ENCODE measurements at places on chromosomes 7 and 10.

- DNase-seq: no peak
Measured at GRCh38 chr7:87541648-87542047, 59.0 kb downstream of the ABCB1 start.

DNA sequence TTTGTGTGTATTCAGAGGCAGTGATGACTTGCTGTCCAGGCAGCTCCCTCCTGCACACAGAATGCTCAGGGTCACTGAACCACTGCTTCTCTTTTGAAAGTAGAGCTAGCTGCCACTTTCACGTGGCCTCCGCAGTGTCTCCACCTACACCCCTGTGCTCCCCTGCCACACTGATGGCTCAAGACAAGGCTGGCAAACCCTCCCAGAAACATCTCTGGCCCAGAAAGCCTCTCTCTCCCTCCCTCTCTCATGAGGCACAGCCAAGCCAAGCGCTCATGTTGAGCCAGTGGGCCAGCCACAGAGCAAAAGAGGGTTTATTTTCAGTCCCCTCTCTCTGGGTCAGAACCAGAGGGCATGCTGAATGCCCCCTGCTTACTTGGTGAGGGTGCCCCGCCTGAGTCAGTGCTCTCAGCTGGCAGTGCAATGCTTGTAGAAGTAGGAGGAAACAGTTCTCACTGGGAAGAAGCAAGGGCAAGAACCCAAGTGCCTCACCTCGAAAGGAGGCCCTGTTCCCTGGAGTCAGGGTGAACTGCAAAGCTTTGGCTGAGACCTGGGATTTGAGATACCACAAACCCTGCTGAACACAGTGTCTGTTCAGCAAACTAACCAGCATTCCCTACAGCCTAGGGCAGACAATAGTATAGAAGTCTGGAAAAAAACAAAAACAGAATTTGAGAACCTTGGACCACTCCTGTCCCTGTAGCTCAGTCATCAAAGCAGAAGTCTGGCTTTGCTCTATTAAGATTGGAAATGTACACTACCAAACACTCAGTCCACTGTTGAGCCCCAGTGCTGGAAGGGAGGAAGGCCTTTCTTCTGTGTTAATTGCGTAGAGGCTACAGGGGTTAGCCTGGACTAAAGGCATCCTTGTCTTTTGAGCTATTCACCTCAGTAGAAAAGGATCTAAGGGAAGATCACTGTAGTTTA, 15.8 kb downstream of the SCD start:
- no peak for DNase-seq

- no peak for DNase-seq
Measured at GRCh38 chr10:42866115-42866995, 83.8 kb downstream of the BMS1 start.

DNA sequence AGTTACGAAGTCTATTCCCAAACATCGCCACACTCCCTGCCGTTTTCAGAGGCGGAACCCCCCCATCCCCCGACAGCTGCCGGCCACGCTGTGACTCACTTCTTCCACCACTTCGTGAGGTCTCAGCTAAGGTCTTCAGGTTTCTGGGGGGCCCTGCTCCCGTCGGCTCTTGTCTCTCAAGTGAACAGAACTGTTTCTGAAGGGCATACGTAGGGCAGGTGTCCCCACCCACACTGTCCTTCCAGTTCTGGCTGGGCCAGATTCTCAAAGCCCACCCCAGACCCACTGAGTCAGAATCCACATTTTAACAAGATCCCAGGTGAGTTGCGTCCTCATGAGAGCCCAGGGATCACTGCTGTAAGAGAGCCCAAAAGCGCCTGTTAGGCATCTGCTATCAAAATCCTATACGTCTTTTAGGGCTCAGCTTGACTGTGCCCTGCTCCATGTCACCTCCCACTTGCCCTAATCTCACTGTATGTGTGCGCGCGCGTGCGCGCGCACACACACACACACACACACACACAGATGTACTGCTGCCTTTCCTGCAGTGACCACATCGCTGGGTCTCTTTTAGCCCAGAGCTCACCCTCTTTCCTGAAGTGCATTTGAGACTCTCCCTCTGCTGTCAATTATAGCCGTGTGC, 78.8 kb downstream of the PROSER2 start:
- DNase-seq: no peak

GRCh38 chr7:77877791-77878190, 79.2 kb downstream of the PHTF2 start:
- peak; percentile 44 for DNase-seq

DNA sequence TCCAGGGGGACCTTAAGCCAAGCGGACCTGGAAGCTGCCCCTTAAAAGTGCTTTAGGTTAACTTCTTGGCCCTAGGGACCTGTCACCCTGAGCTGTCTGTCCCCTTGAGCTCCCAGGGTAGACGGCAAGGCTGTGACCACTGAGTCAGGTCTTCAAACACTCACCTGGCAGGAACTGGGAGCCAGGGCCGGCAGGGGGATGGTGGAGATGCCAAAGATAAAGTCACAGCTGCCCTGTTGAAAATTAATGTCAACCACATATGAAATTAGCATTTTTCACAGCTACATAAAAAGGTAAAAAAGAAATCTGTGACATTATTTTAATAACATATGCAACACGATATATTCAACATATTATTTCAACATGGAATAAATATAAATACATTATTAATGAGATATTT, 271.0 kb downstream of the GFRA1 start:
- no peak for DNase-seq

DNA sequence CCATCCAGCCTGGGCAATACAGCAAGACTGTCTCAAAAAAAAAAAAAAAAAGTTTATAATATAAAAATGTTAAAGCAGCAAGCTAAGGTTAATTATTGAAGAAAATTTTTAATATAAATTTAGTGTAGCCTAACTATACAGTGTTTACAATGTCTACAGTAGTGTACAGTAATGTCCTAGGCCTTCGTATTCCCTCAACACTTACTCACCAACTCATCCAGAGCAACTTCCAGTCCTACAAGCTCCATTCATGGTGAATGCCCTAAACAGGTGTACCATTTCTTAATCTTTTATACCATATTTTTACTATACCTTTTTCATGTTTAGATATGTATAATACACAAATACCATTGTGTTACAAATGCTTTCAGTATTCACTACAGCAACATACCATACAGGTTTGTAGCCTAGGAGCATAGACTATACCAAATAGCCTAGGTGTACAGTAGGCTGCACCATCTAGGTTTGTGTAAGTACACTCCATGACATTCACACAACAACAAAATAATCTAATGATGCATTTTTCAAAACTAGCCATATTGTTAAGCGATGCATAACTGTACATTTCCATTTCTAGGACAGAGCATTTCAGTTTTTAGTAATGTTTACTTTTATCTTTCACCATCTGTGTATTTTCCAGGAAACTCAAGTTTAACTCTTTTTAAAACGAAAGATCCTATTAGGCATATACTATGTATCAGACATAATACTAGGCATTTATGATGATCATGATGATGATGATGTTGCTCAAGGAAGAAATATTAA, 43.3 kb downstream of the CNOT4 start:
- no peak for DNase-seq

DNA sequence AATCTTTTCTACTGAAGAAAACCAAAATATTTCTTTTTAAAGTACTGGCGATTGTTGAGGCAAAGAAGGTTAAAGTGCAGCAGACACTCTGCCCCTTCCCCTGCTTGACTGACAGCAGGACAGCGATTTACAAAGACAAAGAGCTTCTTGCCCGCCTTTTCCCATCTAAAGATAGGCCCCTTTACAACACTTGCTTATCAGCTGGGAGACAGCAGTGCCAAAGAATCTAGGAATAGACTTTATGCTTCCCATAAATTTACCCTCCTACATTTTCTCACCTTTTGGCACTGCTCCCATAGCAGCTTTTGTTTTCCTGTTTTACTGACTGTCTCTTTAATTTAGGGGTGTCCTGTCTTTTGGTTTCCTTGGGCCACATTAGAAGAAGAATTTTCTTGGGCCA, 824.1 kb downstream of the CCSER2 start:
- no peak for DNase-seq

DNA sequence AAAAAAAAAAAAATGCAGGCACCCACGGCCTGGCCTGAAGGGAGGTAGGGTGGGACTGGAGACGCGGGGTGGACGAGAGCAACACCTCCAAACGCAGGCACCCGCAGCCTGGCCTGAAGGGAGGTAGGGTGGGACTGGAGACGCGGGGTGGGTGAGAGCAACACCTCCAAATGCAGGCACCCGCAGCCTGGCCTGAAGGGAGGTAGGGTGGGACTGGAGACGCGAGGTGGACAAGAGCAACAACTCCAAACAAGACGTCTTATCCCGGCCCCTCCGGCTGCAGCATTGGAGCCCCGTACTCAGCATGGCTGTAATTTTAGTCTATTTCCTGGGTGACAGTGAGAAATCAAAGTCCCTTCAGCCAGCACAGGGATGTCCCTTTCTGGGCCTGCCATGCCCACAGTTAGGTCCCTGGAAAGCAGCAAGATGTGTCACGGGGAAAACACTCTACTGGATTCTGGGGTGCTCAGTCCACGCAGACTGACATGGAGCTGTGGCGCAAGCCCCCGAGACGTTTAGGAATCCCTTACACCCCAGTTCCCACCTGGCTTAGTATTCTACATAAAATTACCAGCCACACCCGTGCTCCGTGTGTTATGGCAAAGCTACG, 119.9 kb downstream of the WDR37 start:
- no peak for DNase-seq

DNA sequence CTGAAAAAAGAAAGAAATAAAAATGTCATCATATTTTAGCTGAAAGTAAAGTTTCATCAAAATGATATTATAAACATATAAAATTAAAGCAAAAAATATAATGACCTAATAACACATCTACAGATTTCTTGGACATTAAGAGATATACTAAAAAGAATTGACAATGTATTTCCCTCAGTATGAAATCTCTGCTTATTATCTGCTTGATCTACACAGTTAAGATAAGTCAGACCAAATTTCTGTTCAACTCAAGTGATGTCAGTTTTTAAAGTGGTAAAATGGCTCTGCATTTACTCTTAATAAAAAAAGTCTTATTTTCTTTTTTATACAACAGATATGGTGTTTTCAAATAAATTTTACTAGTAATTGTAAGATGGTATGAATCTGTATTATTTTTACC, 159.4 kb upstream of the SEMA3A start:
- DNase-seq: no peak
